ENCODE measurements at places on chromosomes 7 and 10.
A peak's percentile ranks its signal among the peaks of the same experiment; 100 is the strongest.

- no peak for DNase-seq
These were observed 309.7 kb upstream of the NFE2L3 start for GRCh38 chr7:25842201-25842733.

GRCh38 chr10:116849248-116850057 is at the start of gene ENO4:
Gene ENO4, plus strand, starts transcription at chr10:116849499. Its CDS starts 68 bp downstream, at chr10:116849567.
- DNase-seq, result peak; percentile 19

DNA sequence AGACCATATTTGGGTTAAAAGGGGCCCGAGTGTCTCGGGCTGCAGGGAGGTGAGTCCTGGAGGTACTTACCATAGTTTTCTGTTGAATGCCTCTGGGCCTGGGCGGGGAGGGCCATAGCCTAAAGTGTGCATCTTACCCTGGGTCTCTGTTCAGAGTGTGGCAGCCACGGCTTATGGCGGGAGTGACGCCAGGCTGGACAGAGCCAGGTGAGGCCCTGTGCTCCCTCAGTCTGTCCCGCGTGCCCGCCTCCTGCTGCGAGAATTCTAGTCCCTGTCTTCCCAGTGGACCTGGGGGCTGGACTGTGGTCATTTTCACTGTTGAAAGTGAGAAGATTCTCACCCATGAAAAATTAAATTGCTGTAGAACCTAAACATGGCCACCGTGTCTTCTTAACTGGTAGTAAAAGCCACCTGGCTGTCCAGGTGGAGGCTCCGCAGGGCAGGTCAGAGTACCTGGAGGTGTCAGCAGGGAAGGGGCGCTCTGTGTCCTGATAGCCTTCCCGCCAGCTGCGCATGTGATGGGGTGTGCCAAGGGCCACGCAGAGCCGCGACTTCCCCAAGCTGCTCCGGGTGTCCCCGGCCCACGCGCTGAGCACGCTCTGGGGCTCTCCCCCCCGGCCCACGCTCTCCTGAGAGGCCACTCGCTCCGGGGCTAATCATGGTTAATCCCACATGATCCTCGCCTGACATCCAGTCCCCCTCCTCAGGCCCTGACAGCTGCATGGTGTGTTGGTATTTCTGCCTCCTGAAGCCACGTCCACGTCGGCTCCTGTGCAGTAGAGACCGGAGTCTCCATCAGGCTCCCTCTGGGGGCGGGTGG is 20.3 kb downstream of the INPP5A start:
- DNase-seq, result no peak

DNA sequence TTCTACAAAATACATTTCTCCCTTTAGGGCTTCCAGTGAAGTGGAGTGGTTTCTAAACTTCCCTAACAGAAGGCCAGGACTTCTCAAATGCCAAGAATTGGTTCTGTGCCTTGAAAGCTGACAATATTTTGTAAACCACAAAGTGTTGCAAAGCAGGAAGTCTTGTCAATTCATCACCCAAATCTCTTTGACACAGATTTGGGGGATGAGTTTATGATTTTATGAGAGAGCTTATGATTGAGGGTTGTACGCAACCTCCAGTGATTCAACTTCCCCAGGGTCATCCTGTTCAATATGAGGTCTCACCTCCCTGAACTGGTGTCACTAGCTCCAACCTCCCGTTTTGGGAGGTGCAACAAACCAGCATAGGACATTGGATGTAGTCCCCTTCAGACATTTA is 83.7 kb downstream of the PRLHR start:
- DNase-seq, result no peak

DNA sequence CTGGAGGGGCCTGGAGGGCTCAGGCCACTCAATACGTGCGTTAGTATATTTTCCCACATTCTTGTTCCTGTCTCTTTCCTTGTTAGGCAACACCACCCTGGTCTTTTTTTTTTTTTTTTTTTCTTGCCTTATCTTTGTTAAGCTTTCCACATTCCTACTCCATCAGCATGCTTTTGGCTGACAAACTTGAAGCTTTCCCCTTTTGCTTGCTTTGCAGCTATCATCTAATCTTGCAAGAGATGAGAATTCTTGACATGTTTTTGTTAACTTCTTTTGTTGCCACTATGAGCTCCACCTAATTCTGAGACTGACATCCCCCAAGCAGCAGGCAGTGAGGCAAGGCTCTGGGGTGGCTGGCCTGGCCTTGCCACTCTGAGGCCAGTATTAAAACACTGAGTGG is 52.5 kb upstream of the NRP1 start:
- DNase-seq, result no peak

GRCh38 chr10:3199488-3199887 is 26.9 kb upstream of the PITRM1 start:
- DNase-seq, result no peak

GRCh38 chr7:1156782-1157535 is 3.0 kb downstream of the ZFAND2A start:
- DNase-seq, result no peak

GRCh38 chr10:101221549-101221948 is 7.7 kb downstream of the LBX1 start:
- no peak for DNase-seq

DNA sequence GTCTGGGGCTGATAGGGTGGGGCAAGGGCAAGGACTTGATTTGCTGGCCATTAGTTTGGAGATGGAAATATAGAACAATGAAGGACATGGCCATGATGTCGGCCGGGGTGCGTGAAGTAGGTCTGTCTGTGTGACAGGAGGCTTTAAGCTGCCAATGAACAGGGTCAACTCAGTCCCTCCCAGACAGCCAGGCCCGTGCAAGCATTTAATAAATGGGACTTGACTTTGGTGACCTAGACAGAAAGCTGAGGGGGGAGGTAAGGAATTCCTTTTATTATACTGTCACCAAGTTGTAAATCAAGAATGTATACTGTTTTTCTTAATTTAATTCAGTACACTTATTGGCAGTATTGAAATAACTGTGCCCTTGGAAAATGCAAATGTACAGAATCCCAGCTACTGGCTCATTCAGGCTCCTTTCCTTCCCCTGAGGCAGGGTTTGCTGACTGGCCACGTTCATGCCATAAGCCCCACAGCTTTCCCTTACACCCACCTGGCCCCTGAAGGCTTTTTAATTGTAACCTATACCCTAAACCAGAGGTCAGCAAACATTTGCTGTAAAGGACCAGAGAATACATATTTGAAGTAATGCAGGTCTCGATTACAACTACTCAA is 87.2 kb downstream of the WIPF3 start:
- no peak for DNase-seq

DNA sequence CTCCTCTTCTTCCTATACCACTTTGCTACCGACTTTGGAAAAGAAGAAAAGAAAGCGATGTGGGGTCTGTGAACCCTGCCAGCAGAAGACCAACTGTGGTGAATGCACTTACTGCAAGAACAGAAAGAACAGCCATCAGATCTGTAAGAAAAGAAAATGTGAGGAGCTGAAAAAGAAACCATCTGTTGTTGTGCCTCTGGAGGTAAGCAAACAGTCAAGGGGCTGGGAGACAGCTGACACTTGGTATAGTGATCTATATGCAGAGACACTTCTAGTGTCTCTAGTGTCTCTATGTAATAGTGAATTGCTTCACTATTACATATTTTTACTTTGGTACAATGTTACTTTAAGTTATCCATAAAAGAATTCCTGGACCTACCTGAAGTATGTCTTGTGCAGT is 13.9 kb downstream of the TET1 start:
- DNase-seq, result peak; percentile 8

DNA sequence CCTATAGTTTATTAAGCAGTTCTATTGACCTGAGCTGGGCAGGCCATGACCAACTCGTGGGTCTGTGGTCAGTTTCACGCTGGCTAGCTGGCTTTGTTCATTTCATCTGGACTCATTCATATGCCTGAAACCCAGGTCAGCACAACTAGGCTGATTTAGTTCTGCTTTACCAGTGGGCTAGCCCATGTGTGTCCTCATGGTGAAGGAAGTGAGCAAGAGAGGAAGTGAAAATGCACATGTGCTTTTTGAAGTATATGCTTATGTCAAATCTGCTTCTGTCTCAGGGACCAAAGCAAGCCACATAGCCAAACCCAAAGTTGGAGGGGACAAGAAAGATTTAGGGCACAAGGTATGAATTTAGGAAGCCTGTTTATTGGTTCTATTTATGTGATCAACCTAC is 154.5 kb downstream of the RNF133 start:
- no peak for DNase-seq

GRCh38 chr10:129956876-129957673 is 7.0 kb downstream of the EBF3 start:
- DNase-seq, result no peak

GRCh38 chr7:87912121-87912520 is 21.9 kb upstream of the ADAM22 start:
- DNase-seq, result no peak

GRCh38 chr7:138407792-138408191 is 52.3 kb upstream of the TRIM24 start:
- DNase-seq, result no peak

GRCh38 chr10:10914144-10914543 is 103.5 kb upstream of the CELF2 start:
- DNase-seq, result no peak

GRCh38 chr7:129122751-129123509 is 21.6 kb upstream of the TSPAN33 start:
- DNase-seq, result no peak

GRCh38 chr10:77932016-77932715 is 5.6 kb upstream of the DLG5 start:
- DNase-seq, result no peak

DNA sequence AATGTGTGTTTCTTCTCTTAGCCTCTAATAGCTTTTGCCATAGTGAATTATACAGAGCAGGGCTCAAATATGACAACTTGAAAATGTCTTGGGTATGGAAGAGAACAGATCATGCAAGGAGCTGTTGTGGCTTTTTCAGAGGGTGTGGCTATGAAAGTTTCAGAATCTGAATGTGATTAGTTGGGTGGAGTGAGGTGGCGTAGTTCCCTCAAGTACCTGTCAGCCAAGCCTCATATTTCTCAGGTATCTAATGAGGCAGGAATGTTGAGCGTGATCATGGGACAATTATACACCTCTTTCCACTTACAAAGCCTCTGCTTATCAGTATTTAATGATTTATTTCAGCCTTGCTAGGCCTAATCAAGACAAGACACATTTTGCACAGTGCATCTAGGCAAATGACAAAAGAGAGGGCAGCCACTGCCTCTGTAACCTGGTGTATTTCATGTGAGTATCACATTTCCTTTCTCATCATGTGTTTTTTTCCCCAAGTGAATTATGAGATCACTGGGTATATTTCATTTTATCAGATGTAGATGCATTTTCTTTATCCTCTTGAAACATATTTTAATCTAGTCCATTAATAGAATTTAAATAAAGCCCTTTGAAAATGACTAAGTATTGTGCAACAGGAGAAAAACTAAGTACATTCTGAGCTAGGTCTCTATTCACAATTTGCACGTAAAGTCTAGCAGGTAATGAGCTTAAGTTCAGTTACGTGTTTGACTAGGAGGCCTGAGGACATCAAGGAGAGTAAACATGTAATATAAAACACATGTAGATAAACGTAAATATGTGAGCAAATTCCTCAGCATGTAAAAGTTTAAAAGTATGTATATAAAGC is 644.4 kb upstream of the IGFBP3 start:
- DNase-seq, result no peak

DNA sequence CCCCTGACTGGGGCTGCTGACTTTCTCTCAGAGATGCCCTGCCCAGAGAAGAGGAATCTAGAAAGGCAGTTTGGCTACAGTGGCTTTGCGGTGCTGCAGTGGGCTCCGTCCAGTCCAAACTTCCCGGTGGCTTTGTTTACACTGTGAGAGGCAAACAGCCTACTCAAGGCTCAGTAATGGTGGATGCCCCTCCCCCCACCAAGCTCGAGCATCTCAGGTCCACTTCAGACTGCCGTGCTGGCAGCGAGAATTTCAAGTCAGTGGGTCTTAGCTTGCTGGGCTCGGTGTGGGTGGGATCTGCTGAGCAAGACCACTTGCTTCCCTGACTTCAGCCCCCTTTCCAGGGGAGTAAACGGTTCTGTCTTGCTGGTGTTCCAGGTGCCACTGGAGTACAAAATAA is 734.5 kb upstream of the LRRN3 start:
- DNase-seq, result no peak

- no peak for DNase-seq
These were observed 110.0 kb downstream of the SPAG6 start for GRCh38 chr10:22455068-22455857.

DNA sequence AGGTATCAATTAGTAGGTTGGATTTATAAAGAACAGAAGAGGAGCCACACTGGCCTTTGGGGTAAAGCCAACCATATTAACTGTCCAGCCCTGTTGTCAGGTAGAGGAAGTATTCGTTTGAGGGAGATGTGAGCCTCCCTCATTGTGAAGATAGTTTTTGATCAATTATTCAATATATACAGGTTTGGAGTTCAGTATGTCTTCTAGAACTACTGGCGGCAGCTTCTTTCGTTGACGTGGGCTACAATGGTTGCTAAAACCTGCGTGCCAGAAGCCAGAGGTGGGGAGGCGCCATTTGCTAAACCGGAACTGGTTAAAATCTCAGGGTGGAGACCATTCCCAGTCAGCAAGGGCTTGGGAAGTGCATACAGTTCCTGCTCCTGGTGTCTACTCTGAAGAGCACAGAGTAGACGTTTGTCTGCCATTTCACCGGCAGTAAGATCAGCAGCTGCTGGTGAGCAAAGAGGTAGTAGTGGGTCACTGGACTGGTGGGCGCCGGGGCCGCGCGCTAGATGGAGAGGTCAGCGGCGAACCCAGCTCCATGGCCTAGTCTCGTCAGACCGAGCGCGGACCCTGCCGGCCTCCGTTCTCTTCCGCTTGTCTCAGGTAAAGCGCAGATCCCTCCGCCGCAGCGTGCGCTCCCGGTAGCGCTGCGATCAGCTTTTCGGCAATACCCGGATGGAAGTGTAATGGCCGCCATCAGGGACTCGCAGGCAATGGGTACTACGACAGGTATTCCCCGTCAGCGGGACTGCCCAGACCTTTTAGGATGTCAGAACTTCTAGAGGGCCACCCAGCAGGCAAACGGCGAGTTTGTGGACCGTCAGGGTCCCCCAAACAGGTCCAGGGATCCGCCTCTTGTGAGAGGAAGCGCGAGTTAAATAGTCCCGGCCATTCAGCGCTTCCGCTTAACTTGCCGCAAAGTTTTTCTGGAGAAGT is at the start of gene ZNF518A:
TSS of gene ZNF518A (plus strand) at position 911 of the 939 bp plus-strand sequence. CDS start 26,026 bp downstream, outside the sequence.
- peak; percentile 87 for DNase-seq

DNA sequence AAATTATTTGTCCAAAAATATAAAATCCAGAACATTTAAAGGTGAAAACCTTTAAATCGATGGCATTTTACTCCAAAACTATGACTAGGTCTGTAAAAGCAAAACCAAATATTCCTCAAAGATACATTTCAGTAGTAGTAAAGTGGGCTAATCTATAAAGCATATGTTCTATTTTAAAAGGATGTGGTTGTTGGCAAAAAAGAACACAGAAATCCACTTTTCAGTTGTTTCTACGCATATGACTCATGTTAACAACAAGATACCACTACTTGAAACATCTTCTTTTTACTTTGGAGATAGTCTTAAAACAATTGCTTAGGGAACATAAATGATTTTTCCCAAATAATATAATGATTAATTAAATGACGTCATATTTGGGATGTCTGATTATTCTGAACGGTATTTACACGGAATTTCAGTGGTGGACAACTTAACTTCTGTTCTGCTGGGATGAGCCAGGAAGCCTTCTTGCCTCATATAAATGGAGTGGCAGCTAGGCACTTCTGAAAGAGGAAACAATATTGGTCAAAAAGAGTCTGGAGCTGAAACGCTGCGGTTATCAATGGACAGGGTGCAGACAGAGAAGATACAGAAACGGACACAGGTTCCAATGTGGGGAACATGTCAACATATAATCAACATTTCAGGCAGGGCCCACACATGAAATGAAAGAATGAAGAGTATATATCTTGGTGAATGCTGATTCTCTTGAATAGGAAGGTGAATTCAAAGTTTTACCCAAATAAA is 78.5 kb downstream of the ETV1 start:
- DNase-seq, result no peak

- DNase-seq, result no peak
These were observed 9.3 kb downstream of the EVX1 start for GRCh38 chr7:27251652-27252590.

All from NCI-H446 (cell line).